Activated CD4-positive, alpha-beta T cell treated with anti-CD3 and anti-CD28 coated beads, Interleukin-2, amount 50 U/mL, for 48 hours (primary cell): ENCODE measurements at places on chromosomes 7 and 10.

DNA sequence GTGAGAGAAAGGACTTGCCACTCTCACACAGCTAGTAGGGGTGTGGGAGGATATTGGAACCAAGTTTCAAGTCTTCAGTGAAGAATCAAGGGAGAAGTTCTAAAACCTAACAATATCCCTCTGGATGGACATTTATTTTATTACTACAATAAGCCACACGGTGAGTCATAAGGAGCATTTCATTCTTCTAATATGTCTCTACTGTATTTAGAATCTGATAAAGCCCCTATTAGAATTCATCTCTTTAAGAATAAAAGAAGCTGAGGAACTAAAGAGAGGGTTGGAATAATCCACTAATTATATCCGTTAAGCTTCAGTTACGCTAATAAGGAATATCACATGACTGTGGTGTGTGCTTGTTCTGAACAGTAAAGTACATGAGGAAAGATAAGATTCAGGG, 40.9 kb upstream of the ATRNL1 start:
- DNase-seq: no peak

DNA sequence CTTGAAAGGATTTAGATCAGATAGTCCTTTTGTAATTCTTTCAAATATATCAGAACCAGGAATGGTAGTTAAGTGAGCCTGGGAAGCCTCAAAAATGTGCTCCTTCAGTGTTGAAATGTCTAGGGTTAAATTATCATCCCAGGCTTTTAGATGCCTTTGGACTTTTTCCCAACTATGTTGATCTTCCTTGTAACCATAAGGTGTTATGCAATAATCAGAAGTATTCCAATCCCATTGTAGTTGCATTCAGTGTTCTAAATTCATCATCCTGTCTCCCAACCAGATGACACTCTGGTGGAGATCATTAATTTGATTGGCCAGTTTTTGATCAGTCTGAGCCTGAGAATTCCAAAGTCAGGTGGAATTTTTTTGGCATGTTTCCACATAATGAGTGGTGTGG, 35.1 kb upstream of the AKR1C2 start:
- DNase-seq: no peak

DNA sequence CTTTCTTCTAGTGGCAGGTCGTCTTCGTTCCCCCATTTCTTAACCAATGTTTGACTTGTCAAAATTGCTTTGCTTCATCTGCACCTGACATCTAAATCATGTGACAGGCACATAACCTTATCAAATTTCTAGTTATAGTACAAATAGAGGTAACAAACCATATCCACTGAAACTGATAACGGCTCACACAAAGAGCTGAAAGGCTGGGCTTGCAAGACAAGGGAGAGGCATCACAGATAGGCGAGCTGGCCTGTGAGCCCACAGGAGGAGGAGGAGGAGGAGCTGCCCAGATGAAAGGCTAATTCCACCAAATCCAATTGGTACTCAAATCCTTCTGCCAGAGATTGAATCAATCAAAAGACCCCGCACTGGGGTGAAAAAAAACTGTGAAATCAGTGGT, 80.2 kb upstream of the NEBL start:
- DNase-seq: no peak

DNA sequence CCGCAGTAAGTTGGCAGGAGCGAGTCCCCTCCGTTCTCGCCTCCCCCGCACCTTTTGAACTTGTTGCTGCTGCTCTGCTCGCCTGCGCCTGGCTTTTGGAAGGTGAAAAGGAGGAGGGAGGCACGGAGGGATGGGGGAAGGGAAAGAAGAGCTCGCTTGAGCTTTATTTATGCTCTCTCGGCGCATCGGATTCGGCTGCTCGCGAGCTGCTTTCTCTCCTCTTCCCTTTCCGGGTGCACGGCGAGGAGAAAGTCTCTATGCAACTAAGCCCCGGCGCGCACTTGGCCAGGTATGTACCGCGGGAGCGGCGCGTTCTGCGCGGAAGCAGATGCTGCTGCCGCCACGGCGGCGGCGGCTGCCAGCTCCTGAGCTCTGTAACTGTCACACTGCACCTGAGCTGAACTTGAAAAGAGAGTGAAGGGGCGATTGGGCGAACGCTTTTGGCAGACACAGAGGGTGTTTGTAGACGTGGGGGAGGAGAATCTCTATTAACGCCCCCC, 551 bp downstream of the KCND2 start:
- no peak for DNase-seq

DNA sequence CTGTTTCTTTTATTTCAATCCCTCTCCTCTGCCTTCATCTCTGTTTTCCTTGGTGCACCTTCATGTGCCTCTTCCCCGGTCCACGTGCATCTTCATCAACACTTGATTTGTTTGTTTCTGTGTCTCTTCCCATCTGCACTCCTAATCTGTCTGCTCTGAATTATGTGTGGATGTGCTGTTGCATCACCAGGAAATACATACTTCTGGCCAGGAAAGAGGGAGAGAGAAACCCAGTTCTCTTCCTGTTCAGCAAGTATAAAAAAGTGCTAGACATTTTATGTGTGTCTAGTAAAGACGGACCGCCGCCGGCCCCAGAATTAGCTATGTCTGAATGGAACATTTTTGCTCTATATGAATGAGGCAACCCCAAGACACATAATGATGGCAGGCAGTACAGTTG, 93.8 kb downstream of the CALD1 start:
- no peak for DNase-seq

GRCh38 chr7:45451342-45452035, 122.7 kb upstream of the ADCY1 start:
- DNase-seq: no peak

DNA sequence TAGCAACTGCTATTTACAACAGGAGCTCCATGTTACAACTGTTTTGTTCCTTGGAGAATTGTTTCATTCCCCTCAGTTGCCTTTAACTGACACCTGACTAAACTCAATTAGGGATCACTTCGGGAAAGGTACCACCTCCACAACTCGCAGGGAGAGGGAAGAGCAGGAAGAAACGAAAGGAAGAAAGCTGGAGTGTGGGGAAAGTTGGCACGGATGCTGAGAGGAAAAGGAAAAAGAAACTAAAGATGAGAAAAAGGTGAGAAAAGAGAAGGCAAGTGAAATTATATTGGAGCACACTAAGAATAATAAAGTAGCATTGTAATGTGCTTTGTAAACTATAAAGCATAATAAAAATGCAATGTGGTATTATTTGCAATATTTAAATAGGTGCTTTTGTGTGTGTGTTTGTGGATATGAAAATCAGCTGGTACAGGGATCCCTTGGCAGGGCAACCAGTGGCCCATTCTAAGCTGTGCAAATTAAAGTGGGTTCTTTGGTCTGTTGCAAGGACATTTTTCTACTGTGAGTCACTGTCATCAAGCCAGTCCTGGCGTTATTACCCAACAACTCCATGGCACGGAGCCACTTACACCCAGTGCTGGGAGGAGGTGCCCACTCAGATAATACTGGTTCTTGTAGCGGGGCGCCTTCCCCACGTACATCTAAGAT, 45.9 kb downstream of the HIPK2 start:
- no peak for DNase-seq

- no peak for DNase-seq
Observed at GRCh38 chr10:31645786-31646185, 282.8 kb downstream of the ARHGAP12 start.
